ENCODE measurements at places on chromosomes 3 and 15. TPM values are rescaled to one million over a fixed set of nuclear protein-coding genes. Genes with fewer than 3 reads are reported as not detected.

GRCh38 chr15:101242160-101242998, 9.5 kb downstream of the CHSY1 start:
- no peak for DNase-seq

GRCh38 chr3:98692787-98693473, 70.2 kb upstream of the ST3GAL6 start:
- DNase-seq: no peak

Gene SLCO2A1
- total RNA-seq: 15.1 TPM

GRCh38 chr3:143604402-143605185, 243.7 kb downstream of the SLC9A9 start:
- DNase-seq: no peak
